ENCODE measurements at places on chromosomes 6 and 20. TPM values are rescaled to one million over a fixed set of nuclear protein-coding genes. Genes with fewer than 3 reads are reported as not detected.
A peak's percentile ranks its signal among the peaks of the same experiment; 100 is the strongest.

DNA sequence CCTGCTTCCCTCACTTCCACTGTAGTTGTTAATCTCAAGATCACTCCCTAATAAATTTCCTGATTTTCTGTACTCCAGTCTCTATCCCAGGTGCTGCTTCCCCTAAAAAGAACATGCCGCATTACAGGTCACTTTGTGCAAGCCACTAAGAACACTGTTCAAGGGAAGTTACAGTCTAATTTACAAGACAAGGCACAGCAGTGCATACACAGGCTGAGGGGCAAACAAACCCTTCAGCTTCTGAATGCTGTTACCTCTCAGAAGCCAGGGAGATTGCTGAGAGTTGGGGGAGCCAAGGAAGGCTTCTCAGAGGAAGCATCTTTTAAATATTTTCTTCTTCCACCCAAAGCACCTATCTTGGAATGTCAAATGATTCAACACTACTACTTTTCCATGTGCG lies 445.3 kb upstream of the FLRT3 start:
- no peak overlapping the region for H3K4me3 ChIP-seq
- no peaks in the 10 kb centered on the region for H3K4me1 ChIP-seq
- H3K27me3 ChIP-seq = no peaks in the 10 kb centered on the region

The FAM229B gene
- 28.5 TPM for total RNA-seq

The PKIB gene
- total RNA-seq = not detected

DNA sequence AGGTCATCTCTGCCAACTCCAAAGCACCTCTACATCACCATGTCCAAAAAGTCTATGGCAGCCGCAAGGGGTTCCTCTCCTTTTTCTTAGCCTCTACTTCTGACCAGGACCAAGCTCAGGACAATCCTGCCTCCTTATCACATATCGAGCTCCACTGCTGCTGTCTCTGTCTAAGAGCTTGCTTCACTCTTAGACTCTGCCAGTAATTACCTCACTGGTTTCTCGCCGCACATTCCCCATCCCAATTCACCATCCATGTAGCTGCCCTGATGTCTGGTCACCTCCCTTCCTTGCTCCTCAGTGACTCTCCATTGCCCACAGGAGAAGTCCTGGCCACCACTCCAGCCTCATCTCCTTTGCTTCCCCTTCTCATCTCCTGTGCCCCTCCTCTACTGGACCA lies 24.1 kb upstream of the PI16 start:
- peaks cover 5% of the 10 kb centered on the region for H3K36me3 ChIP-seq
- DNase-seq = no peak
- H3K4me1 ChIP-seq = peaks cover 68% of the 10 kb centered on the region

The RNF114 gene
- total RNA-seq = 61.0 TPM

- no peaks in the 10 kb centered on the region for H3K27me3 ChIP-seq
- H3K27ac ChIP-seq = peak overlapping the region; percentile 89
- H3K4me3 ChIP-seq = no peak overlapping the region
- peaks cover 59% of the 10 kb centered on the region for H3K36me3 ChIP-seq
- no peak for DNase-seq
Observed at GRCh38 chr6:52536424-52536916, 40.4 kb downstream of the TRAM2 start.

- H3K36me3 ChIP-seq = no peaks in the 10 kb centered on the region
- H3K27ac ChIP-seq = no peak overlapping the region
- H3K4me3 ChIP-seq = no peak overlapping the region
- no peaks in the 10 kb centered on the region for H3K4me1 ChIP-seq
Observed at GRCh38 chr20:46276531-46276930, 31.8 kb downstream of the CDH22 start.

DNA sequence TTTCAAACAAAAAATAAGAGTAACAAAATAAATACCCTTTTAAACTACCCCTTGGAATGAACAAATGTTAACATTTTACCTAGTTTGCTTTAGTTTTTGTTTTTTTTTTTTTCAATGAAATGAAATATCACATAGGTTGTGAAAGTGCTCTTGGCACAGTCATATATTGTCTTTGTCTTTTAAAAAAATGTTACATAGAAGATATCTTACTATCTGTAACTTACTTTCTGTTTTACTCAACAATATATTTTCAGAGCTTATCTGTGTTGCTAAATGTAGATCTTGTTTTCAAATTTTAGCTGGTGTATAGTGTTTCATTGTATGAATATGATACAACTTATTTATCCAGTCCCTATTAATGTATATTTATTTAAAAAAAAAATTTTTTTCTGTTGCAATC lies 8.6 kb downstream of the CEP57L1 start:
- peaks cover 11% of the 10 kb centered on the region for H3K4me1 ChIP-seq
- DNase-seq = no peak
- peaks cover 14% of the 10 kb centered on the region for H3K36me3 ChIP-seq
- H3K4me3 ChIP-seq = no peak overlapping the region
- H3K27me3 ChIP-seq = no peaks in the 10 kb centered on the region
- no peak overlapping the region for H3K27ac ChIP-seq

DNA sequence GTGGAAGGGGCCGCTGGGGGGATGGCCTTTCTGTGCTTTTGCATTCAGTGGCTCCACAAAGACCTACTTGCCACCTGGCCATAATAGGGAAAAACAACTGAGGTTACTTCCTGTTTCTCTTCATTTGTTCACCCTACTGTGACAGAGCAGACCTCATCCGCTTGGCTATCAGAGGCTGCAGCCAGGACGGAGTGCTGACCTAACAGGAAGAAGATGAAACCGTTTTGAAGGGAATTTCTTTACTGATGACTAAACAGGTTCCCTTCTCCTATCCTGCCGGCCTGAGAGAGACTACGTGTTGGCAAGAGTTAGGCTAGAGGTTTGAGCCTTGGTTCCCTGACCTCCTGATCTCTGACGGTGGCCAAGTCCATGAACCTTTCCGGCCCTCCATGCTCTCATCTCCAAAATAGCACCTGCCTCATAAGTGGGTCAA lies 21.3 kb downstream of the PRR18 start:
- peaks cover 3% of the 10 kb centered on the region for H3K27me3 ChIP-seq
- DNase-seq = no peak
- no peak overlapping the region for H3K27ac ChIP-seq

The BNIP5 gene
- total RNA-seq = not detected

GRCh38 chr6:138428944-138429598 lies 25.0 kb downstream of the HEBP2 start:
- H3K36me3 ChIP-seq = no peaks in the 10 kb centered on the region
- H3K27me3 ChIP-seq = no peaks in the 10 kb centered on the region
- DNase-seq = peak; percentile 66
- H3K4me3 ChIP-seq = no peak overlapping the region
- H3K27ac ChIP-seq = no peak overlapping the region

GRCh38 chr6:70413992-70414494 lies 735 bp downstream of the FAM135A start:
- H3K27me3 ChIP-seq = peaks cover 6% of the 10 kb centered on the region
- no peak for DNase-seq
- no peaks in the 10 kb centered on the region for H3K36me3 ChIP-seq
- peak overlapping the region; percentile 75 for H3K27ac ChIP-seq

The SAPCD1 gene
- total RNA-seq = 0.88 TPM

DNA sequence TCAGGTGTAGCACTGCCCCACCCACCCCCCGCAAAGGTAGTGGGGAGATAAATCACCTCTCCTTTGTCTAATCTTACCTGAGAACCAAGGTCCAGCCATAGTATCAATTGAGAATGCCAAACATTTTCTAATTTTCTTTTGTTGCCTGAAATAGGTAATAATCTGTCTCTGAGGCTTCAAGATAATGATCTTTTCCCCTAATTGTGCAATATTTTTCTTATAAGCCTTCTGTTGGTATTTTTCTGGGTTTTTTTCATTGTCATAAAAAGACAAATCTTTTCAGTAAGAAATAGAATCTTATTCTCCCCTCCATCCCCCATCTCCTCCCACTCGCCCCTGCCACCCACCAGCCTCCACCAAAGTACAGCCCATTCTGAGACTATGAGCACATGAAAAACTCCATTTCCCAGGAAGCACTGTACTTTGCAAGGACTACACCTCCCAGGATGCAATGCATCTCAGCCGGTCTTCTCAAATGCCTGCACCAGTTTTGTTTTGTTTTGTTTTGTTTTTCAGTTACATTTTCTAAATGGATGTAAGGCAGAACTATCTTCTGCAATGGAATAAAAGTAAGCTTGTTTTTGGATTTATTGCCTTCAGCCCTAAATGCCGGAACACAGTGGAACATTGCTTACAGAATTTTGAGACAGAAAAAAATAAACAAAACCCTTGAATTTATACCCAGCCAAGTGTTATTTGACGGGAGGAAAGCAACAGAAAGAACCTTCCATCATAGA lies 268.0 kb downstream of the TFAP2A start:
- peaks cover under 1% of the 10 kb centered on the region for H3K27me3 ChIP-seq
- H3K4me3 ChIP-seq = peak overlapping the region; percentile 92
- peaks cover 58% of the 10 kb centered on the region for H3K4me1 ChIP-seq
- DNase-seq = peak; percentile 44

GRCh38 chr20:54429364-54429763 lies 46.0 kb upstream of the DOK5 start:
- H3K4me3 ChIP-seq = no peak overlapping the region
- H3K4me1 ChIP-seq = no peaks in the 10 kb centered on the region
- no peaks in the 10 kb centered on the region for H3K36me3 ChIP-seq

- no peaks in the 10 kb centered on the region for H3K27me3 ChIP-seq
- DNase-seq = no peak
- H3K36me3 ChIP-seq = no peaks in the 10 kb centered on the region
- peak overlapping the region; percentile 78 for H3K4me3 ChIP-seq
Observed at GRCh38 chr20:53660078-53660909, 66.7 kb upstream of the ZNF217 start.

DNA sequence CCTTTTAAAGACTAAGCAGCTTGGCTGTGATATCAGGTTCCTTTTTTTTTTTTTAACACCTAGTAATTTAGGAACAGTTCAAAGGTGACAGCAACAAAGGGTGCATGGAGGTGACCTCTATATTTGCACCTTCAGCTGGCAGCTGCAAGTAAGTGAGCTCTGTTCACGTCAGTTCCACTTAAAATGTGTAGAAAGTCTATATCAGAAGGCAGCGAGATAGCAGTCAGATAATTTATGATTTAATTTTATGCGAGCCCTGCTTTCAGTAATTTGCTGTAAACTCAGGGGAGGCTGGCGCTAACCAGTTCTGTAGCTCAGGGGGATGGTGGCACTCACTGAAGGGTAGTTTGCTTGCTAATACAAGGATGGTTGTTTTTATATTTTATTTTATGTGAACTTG lies 602.8 kb upstream of the MMS22L start:
- H3K27ac ChIP-seq = no peak overlapping the region
- no peaks in the 10 kb centered on the region for H3K4me1 ChIP-seq
- H3K4me3 ChIP-seq = no peak overlapping the region

The SLC22A16 gene
- not detected for total RNA-seq

DNA sequence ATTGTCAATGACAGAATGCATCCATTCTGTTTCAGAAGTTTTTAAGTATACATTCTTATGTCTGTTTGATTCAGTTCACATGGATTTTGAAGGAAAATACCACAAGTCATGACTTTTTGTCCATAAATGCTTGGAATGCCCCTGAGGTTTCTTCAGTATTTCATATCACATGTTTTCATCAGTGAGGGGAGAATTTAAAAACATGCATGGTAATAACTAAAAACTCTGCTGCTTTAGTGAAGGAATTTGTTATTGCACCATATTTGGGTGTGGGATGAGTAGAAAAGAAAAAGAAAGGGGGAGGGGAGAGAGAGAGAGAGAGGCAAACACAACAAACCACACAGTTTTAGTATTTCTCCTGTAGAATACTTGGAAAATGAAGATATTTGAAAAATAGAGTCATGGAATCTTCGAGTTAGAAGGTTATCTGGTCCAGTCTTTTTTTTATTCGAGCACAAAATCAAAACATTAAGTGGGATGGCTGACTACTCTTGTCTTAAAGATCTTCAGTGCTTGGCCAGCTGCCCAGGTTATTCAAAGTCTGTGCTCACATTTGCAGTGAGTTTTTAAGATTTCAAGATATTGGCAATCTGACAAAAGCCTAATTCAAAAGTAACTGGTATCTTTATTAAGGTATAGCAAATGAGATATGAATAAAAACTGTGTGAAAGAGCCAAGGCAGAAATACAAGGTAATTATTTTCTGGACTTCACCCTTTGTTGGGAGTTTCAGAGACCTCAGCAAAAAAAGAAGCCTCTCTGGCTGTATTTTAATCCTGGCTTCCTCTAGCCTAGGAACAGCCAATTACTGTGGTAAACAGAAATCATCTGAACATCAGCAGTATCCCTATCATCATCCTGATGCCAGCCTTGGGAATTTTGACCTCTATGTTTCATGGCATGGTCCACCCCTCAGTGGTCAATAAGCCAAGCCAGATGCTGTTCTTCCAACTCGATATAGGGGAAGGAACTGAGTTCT lies 687.9 kb upstream of the CITED2 start:
- peak overlapping the region; percentile 87 for H3K27ac ChIP-seq
- H3K4me3 ChIP-seq = peak overlapping the region; percentile 59
- H3K36me3 ChIP-seq = peaks cover 56% of the 10 kb centered on the region
- no peaks in the 10 kb centered on the region for H3K27me3 ChIP-seq
- peak; percentile 96 for DNase-seq

DNA sequence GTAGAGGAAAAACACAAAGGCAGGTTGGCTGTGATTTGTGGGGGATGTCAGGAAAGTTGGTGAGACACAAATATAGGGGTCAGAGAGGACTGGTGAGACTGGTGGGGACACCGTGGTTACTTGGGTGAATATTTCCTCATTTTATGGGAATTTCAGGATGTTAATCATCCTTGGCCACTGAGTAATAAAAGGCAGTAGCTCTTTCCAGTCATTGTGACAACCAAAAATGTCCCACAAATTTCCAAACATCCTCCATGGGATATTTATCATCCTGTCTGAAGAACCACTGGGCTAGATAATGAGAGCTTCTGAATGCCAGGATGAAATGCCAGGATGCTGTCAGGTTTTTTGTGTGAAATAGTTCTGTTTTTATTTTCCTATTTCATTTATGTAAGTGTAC lies 374.1 kb downstream of the CD109 start:
- peak overlapping the region; percentile 46 for H3K27ac ChIP-seq
- 0 out of 2 replicates have a peak overlapping the region, but pooled peaks have one; percentile 0 for H3K4me3 ChIP-seq
- peak; percentile 20 for DNase-seq
- no peaks in the 10 kb centered on the region for H3K36me3 ChIP-seq
- H3K27me3 ChIP-seq = no peaks in the 10 kb centered on the region

Measured in HFFc6 (cell line).